Stimulated activated CD4-positive, alpha-beta T cell treated with anti-CD3 and anti-CD28 coated beads, Interleukin-4, amount 100 ng/mL, for 4 hours (primary cell): ENCODE measurements at places on chromosomes 2 and 18.

- no peak for DNase-seq
Observed at GRCh38 chr2:107334306-107334705, 448.3 kb upstream of the ST6GAL2 start.

DNA sequence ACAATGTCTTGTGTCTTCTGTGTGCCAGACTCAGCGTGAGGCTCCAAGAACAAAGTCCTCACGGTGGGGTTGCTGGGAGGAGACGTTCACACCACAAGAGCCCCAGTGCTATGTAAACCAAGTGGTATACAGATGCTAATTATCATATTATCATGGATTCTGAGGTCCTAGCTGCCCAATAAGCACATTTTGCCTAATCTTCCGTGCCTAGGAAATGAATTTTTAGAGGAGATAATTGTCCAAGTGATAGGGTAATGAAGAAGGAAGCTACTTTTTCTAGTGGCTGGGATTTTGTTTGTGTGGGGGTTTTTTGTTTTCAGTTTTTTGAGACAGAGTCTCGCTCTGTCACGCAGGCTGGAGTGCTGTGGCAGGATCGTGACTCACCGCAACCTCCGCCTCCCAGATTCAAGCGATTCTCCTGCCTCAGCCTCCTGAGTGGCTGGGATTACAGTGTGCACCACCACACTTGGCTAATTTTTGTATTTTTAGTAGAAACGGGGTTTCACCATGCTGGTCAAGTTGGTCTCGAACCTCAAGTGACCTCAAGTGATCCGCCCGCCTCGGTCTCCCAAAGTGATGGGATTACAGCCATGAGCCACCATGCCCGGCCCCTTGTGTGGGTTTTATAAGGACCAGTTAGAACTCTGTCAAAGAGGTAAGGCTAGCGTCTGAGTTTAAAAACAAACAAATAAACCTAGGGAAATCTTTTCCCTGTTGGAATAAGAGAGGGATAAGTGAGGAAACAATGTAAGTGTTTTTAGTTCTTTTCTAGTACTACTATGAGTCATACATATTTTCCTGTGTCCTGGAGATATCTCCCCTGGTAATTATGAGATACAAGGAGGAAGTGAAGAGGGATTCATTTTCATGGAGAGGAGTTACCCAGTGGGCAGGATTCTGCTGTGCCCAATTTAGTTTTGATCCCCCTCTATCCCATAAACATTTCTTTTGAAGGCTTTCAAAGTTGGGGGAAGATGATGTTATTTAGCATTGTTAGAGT is 9.5 kb upstream of the SMAD7 start:
- DNase-seq: no peak

DNA sequence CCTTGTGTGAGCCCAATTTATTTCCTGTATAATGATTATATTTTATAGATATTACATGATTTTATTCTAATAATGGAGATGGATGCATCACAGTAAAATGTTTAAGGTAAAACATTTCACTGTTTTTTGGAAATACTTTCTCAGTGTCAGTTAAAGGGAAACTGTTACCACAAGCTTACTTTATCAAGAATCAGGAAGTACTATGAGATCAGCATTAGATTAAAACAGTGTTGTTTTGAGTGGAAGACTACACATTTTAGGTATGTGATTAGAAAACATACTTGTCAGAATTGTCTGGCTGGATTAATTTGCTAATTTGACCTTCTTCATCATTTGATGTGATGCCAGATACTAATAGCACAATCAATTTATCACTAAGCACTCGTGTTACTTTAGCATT is at the start of gene HRH4:
Gene HRH4, plus strand, starts transcription at position 250 of the 400 bp plus-strand sequence. Its CDS starts 92 bp downstream, at position 342.
- DNase-seq: no peak

- DNase-seq: no peak
Observed at GRCh38 chr2:227479865-227480475, 8.0 kb downstream of the AGFG1 start.

GRCh38 chr2:97717613-97717995 is 4.2 kb downstream of the ZAP70 start:
- DNase-seq: no peak

- DNase-seq: no peak
Observed at GRCh38 chr18:1488957-1489356, 584.3 kb downstream of the ADCYAP1 start.
